ENCODE measurements at places on chromosomes 2 and 18.

GRCh38 chr2:216507220-216508160 is 8.8 kb downstream of the RPL37A start:
- no peak for DNase-seq

DNA sequence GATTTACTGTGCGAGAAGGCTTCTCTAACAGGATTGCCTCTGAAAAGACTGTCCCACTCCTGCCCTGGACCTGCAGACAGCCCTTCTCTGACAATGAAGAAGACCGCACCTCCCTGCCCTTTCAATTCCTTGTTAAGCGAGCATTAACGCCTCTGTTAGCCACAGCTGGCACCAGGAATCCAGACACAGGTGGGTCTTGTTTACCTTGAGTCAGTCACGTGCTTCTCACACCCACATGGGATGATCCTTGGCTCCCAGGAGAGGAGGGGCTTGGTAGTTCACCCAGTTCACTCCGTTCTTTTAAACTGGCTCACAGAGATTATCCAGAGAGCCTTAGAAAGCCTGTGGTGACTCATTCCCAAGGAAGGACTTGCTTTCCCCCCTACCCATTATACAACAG is 410.5 kb upstream of the MEIS1 start:
- no peak for DNase-seq

- no peak for DNase-seq
These were observed 74.0 kb downstream of the NAB1 start for GRCh38 chr2:190722835-190723234.

GRCh38 chr2:232502911-232503808 is 15.5 kb upstream of the ECEL1 start:
- no peak for DNase-seq

GRCh38 chr2:223457301-223457700 is 144.9 kb downstream of the SCG2 start:
- no peak for DNase-seq

DNA sequence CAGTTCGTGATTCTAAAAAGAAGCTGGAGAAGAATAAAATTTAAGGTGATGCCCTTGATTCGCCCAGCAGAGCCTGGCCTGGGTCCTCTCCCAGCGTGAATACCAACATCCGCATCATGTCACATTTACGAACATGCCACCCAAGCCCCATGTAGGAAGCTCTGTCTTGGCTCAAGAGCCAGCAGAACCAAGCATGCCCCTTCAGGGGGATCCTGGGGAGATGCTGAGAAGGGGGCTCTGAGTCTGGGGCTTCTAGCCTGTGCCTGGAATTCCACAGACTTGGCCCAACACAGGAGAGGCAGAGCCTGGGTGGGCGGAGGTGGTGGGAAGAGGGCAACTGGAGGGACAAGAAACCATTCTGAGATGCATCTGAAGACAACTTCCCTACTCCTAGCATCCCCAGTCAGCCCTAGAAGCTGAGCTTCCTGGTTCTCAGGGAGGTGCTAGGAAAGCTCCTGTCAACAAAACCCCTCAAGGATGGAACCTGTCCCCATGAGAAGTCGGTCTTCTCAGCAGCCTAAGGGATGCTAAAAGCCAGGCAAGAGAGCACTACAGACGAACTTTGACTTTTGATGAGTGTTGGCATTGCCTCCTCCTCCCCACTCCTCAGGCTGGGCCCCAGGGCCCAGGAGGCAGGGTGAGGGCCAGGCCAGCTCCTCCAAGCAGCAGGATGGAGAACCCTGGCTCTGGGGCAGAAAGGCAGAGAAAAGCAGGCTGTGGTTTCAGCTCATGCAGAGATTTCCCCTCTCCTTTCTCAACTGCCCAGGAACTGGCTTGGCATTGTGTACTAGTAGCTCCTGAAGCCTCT is 57.9 kb downstream of the POLR1A start:
- no peak for DNase-seq

DNA sequence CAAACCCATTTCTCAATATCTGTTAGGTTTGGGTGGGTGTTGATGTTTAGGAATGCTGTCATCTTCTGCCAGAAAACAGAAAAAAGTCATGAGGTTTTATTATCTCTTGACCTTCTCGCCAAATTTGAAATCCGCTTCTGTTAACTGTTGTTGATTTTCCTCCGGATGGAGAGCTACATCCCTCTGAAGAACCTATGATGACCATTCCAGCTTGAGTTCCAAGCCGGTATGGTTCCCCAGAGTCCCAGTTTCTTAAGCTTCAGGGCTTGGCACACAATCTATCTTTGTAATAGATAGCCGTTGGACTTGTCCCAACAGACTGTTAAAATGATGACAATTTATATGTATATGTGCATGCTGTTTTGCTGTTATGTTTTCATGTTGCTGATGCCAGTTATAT is 1201.0 kb downstream of the LRP1B start:
- no peak for DNase-seq

GRCh38 chr2:208426412-208427045 is 19.9 kb downstream of the PTH2R start:
- DNase-seq, result no peak

DNA sequence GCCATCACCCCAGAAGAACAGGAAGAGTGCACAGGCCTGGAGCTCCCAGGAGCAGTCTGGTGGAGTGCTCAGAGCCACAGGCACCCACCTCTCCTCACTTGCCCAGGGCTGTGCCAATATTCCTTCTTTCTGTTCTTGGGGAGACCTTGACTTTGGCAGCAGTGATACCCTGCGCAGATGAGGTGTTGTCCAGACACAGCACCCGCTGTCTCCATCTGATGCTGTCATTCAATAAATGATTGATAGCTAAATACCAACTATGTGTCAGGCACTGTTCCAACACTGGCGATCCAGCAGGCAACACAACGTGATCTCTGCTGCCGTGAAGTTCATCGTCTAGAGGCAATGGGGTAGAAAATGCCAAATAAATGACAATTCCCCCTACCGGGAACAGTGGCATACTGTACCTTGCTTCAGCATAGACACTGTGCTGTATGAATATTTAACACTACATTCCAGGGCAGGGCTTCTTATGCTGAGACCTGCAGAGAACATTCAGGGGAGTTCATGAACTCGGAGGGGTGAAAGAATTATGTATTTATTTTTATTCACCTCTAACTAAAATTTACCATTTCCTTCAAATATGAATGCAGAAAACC is 320.5 kb upstream of the NCKAP5 start:
- DNase-seq, result no peak

DNA sequence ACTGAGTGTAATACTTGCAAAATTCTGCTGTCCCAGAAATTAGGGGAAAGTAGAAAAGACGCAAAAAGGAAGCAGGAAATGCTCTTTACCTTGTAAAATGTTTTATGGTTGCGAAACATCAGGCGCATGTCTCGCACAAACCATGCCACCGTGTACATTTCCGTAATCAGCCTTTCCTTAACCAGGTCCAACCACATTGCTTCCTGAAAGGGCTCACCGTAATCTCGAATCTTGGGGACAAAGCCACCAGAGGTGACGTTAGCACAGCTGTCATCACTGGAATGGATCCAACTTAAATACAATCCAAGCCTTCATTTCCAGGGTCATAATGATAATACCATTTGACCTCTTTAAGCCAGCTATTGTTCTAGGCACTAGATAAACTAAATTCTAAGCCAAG is 49.3 kb downstream of the SP110 start:
- DNase-seq, result no peak

DNA sequence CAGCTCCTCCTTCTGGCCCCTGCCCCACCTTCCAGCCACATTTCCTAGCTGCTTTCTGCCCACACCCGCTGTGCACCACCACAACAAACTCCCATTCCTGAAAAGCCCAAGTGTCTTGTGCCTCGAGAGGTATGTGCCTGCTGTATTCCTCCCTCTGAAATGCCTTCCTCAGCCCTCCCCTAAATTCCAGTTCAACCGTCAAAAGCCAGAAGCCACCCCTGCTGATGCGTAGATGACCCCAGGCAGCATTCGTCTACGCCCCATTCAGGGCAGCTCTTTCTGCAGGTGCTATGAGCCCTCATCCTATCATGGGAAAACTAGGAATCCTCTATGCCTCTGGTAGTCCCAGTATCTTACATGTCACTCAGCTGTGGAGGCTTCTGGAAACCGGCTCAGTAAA is 71.7 kb downstream of the DNMT3A start:
- DNase-seq, result no peak

- DNase-seq, result no peak
These were observed 36.0 kb downstream of the SKA1 start for GRCh38 chr18:50410894-50411293.

DNA sequence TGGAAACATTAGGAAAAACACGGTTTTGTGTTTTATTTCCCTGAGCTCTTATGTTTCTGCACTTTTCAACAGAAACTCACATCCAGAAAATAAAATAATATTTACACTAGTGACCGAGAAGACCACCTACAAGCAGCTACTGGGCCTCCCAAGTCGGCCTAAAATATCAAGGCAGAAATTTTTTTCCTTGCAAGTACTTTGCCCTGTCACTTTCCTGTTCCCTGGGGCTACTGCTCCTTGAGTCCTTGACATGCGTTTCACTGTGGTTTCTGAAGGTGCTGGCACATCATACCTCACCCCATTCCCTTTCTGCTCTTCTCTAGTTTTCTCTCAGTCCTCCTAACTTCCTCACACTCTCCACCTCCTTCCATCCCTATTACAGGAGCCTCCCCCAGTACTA is 279.1 kb downstream of the AGPS start:
- DNase-seq, result no peak

DNA sequence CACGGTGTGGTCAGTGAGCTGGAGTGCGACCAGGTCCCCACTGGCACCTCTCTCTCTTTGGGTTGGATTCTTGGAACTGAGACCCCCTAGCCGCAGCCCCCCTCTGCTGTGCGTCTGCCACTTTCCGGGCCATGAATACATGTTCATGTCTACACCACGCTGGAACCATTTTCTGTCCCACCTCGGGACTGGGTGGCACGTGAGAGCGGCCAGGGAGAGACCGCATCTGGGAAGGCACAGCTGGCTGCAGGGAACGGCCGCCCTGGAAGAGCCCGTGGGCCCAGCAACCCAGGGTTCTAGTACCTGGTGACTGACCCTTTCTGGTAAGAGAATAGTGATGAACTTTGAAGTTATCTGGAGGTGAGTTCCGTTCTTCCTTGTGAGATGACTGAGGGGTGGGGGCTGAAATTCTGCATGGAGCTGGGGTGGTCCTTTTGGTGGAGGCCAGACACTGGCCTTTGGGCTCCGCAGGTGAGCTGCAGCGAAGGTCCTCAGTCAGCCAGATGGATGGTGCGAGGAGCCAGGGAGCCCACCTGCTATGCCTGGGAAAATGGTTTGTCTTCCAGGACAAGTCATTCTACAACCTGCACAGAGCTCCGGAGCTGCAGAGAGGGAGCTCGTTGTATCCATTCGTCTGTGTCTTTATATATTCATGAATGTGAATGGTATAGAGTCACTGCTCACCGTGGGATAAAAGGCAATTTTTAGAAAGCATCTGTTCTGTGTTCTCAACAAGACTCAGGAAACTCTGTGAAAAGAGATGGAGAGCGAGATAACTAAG is 223.5 kb downstream of the NDUFA10 start:
- DNase-seq, result no peak

- DNase-seq, result no peak
These were observed 32.6 kb downstream of the FBXO15 start for GRCh38 chr18:74115046-74115445.

GRCh38 chr2:238863231-238863630 is 15.3 kb downstream of the TWIST2 start:
- DNase-seq, result no peak

GRCh38 chr2:61770746-61771145 is 83.1 kb downstream of the FAM161A start:
- no peak for DNase-seq

DNA sequence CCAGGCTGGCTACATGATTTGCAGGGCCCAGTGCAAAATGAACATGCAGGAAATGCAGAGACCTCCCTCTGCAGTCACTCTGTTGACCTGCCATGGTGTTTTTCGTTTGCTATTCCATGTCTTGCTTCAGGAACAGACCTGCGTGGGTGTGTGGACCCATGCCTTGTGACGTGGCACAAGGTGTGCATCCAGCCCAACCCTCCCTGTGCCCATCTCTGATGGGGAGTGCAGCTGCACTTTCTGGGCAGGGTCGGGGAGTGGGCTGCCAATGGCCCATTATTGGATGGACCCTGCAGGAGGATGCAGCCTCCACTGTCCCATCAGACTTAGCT is 33.1 kb downstream of the NAPG start:
- no peak for DNase-seq

DNA sequence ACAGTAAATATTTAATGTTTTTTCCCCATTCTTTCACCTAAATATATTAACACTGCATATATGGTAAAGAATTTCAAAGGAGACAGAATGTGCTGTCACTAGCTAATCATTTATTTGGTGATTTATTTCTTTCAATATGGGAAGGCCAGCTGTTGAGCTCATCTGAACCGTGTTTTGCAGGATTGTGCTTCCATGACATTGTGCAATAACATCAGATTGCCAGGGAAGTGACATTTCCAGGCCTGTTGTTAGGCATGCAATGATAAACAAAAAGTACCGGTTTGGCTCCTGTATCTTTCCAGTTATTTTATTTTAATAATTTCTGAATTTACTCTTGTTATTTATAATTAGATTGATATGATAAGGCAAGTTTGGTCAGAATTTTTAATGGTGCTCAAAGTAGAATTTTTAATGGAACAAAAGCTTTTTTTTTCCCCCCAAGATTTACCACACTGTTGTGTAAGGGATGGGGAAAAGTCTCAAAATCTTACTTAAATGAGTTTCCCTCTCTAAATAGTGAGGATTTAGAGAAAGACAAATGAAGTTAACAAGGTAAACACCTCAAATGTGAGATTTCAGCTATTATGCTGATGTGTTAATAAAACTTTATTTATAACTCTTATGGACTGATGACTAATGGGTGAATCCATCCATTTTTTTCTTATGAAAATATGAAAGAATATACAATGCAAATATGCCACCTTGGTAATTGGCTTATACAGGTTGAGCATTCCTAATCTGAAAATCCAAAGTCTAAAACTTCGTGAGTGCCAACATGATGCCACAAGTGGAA is 52.7 kb downstream of the MALT1 start:
- no peak for DNase-seq

DNA sequence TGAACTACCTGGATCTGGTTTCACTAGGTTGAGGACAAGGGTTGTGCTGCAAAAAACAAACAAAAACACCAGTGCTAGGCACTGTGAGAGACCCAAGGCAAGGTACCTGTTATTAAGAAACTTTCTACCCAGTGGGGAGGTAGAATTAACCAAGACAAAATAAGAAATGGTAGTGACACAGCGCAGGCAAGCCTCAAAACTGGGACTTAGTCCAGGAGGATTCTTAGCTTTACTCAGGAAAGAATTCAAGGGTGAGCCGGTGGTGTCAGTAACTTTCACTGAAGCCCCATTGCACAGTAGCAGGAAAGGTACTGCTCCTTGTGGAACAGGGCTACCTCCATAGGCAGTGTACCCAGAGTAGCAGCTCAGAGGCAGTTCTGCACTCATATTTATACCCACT is 131.6 kb downstream of the SCG2 start:
- DNase-seq, result no peak
